ENCODE measurements at places on chromosomes 5 and 9.

DNA sequence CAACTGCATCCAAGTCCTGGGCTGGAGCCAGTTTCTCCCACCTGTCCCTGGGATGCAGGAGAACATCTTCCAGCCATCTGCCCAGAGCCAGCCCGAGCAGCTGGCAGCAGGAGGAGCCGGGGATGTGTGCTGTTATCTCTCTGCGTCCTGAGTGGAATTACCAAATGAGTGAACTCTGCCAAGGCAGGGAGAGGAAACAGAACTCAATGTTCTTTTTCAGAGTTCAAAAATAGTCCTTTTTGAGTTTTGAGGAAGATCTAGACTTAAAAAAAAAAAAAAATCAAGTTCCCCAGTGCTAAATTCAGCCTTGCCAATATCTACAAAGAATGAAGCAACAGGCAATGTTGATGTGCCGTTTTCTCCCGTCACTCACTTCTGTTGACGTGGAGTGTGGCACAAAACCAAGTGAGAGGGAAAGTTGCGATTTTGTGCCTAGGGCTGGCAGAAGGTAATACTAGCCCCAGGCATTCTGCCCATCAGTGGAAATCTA is 56.2 kb downstream of the TMOD1 start:
- DNase-seq: no peak

GRCh38 chr9:112784020-112784785 is 33.6 kb downstream of the SNX30 start:
- DNase-seq: peak; percentile 42

- no peak for DNase-seq
Observed at GRCh38 chr5:154782812-154783592, 27.8 kb downstream of the LARP1 start.

DNA sequence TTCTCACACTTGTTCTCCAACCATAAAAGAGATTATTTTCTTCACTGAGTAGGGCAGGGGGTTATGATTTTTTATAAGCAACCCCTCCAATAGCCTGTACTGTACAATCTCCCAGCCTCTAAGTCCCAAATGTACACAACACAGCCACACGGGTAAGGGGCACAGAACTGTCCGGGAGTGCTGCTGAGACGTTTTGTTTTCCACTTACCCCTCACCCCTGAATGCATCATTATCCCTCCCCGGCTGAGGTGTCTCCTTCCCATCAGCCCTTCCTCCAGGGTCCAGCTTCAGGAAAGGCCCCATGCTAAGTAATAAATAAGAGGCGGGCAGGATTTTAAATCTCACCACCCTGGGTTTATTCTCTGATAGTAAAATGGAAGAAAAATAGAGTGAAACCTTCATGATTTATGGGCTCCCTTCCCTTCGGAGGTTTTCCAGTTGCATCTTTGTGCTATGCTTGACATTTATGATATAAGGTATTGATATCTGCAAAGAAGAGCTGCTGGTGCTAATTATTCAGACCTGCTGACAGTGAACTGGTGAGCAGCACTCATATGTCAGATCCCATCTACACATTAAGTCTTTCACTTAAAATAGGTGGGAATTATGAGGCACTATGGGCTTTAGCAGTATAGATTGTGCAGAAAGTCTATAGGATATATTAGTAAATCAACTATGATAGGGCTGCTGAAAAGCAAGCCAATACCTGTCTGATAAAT is 67.2 kb upstream of the MEGF10 start:
- no peak for DNase-seq

DNA sequence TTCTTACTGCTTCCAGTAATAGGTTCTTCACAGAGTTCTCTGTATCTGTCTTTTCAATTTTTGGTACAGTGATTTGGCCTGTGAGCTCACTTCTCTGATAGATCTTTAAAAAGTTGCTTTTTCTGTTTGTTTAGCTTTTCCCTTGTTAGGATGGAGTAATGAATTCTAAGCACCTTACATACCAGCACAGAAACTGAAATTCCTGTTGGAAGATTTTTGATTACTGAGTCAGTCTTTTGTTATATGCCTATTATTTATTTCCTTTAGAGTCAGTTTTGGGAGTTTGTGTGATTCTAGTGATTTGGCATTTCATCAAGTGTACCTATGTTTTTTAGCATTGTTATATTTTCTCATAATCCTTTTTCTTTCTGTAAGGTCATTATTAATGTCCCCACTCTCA is 37.6 kb upstream of the IPPK start:
- DNase-seq: no peak

GRCh38 chr5:64074533-64074932 is 91.1 kb upstream of the RNF180 start:
- DNase-seq: peak; percentile 23

- no peak for DNase-seq
Observed at GRCh38 chr5:106290841-106291240, 1379.9 kb downstream of the EFNA5 start.

DNA sequence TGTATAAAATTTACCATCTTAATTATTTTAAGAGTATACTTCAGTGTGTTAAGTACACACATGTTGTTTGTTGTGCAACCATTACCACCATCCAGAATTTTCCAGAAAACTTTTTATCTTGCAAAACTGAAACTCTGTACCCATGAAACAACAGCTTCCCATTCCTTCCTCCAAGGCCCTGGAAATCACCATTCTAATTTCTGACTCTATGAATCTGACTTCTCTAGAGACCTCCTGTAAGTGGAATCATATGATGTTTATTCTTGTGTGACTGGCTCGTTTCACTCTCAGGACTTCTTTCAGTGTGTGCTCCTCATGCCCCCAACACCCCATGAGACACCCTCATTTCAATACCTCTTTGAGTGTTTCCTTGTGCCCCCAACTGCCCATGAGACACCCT is 60.4 kb upstream of the COL15A1 start:
- DNase-seq: no peak

DNA sequence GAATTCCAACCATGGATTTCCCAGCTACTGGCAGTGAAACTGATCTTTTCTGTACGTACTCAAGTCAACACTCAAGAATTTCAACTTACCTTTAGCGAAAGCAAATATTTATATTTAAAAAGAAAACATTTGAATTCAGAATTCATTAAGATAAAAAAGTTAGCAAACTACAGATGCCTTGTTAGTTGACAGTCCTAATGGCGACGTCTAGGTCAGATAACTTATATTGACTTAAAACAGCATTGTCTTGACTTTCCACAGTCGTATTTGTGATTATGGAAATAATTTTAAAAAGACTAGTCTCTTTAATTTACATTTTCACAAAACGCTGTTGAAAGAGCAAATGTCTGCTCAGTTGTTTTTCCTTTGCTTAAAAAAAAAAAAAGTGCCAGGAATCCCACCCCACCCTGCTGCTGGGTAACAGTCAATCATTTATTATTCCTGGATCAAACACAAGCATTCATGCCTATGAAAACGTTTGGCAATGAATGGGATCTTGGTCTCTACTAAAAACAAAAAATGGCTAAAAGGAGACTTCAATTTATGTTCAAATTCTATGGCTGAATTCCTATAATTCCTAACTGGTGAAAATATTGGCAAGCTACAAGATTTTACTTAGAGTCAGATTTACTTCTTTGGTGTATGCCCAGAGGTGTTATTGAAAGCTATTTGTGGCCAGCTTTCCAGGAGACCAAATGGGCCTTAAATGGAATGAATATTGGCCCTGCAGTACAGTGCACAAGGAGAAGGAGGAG is 22.0 kb downstream of the OR2S2 start:
- DNase-seq: no peak

DNA sequence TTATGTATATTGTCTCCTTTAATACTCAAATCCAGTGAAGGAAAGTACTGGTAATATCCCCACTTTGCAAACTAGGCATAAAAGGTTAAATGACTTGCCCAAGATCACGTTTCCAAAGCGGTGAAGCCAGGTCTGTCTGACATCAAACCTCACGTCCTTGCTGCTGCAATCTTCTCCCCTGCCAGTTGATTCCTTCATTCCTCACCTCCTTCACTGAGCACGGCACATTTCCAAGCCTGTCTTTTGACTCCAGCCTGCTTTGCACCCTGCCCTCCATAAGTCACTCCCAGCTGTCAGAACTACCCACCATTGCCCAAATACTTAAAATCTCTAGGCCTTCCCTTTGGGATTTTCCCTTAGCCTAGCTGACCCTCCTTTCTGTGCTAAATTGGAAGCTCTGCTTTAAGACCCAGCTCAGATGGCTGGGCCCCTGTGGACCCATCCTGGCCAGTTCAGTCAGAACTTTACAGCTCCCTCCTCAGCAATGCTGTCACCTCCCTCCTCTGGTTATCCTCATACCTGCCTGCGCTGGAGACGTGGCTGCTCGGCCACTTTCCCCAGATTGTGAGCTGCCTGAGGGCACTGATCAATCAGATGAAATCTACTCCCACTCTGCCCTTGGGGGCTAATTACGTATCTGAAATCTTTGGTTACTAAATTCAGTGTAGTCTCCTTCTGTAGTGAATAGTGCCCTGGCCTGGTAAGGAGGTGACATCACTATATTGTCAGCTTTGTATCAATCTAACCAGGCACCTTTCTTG is 51.2 kb downstream of the SLC36A1 start:
- DNase-seq: no peak

GRCh38 chr5:143931476-143931875 is 119.5 kb downstream of the HMHB1 start:
- DNase-seq: no peak

GRCh38 chr5:6431214-6432195 is 17.2 kb upstream of the UBE2QL1 start:
- no peak for DNase-seq

DNA sequence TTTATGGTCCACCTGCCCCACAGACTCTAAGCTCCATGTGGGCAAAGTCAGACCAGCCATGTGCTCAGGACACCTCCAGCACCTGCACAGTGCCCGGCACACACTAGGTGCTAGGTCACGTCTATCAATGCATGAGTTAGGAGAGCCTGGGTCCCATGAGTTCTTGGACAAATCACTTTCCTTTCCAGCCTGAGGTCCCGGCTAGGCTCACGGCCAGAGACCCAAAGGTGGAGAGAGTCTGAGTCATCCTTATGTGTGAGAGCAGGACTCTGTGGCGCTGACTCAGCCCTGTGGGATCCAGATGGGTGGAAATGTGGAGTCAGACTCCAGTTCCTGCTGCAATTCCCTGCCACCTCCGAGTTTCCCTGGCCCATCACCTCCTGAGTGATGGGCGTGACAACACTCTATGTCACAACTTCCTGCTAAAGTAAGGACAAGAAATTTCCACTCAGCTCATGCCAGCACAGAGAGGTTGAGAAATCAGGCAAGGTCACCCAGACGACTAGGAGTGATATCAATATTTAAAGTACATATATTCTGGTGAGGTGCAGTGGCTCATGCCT is 2.5 kb upstream of the ST6GALNAC4 start:
- no peak for DNase-seq

DNA sequence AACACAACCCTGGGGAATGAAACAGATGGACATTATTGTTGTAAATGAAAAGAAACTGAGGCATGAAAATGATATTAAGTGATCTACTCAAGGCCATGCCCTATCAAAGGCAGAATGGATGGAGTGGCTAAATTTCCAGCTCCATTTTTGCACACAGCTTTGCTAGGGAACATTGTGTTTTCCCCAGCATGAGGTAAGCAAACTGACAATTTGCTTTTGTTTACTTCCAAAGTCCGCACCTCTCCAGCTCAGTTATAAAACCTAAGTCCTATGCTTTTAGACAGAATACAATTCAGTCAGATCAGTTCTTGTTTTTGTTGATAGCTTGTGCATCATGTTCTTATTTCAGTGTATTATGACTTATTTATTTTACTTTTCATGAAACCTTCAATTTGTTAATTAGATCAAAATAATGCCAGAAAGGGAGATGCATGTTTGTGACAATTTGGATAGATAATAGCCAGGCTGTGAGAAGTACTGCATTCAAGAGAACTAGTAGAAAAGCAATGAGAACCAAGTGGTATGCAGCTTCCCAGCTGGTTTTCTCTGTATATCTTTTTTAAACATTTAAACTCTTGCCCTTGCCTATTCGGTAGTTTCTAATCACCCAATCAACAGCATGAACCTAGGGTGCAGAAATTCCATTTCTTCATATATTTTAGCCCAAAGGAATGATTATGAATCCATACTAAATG is 380.8 kb downstream of the SPATA31D1 start:
- no peak for DNase-seq

GRCh38 chr9:95078939-95079338 is 238.6 kb downstream of the FANCC start:
- no peak for DNase-seq

GRCh38 chr5:32159328-32160072 is 14.6 kb downstream of the GOLPH3 start:
- DNase-seq: no peak

Measured in retina (tissue), 1 donor.